Fibroblast of skin of right quadriceps (primary cell): ENCODE measurements at places on chromosomes 1 and 21.

DNA sequence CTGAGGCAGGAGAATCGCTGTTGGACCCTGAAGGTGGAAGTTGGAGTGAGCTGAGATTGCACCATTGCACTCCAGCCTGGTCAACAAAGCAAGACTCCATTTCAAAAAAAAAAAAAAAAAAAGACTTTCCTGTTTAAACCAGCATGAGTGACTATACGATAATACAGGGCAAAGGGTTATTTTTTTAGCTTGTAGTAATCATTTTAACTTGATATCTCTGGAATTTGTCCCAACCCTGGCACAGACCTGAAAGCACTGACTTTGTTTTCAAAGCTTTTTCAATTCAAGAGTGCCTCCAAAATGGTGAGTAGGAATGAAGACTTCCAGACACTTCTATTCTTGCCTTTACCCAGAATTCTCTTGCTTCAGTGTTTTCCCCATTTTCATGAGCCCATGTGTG, 4.4 kb upstream of the TMCO2 start:
- DNase-seq: no peak

- DNase-seq: no peak
Observed at GRCh38 chr1:70819785-70820184, 227.8 kb downstream of the PTGER3 start.

DNA sequence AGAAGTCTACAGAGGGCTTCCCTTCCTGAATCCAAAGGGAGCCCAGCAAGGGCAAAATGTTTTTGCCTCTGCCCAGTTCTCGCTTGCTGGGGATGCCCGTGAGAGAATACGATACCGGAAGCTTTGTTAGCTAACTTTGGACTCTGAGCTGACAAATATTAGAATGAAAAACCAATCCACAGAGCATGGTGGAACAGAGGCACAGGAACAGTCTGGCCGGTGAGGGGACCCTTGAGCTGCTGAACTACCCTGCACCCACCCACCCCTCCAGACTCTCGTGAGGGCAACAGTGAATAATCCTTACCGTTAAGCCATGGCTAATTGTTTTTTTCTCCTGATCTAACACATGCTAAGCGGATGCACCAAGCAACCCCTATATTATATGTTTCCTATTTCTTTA, 76.3 kb upstream of the AKT3 start:
- no peak for DNase-seq

DNA sequence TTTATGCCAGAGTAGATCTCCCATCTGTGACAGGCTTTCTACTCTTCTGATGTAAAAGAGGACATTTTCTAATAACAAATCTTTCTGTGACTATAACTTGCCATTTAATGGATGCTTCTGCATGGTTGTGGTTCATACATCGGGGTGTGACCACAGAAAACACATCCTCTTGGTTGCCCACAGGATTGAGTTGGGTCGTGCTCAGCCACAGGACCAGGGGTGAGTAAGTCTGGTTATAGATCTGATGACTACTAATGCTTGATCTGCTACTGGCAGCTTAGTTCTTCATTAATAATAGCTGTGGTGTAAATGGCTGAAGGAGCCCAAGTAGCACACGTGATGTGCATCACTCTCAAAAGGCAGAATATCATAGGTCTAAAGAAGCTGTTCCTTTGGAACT, 328.2 kb downstream of the RWDD3 start:
- no peak for DNase-seq

DNA sequence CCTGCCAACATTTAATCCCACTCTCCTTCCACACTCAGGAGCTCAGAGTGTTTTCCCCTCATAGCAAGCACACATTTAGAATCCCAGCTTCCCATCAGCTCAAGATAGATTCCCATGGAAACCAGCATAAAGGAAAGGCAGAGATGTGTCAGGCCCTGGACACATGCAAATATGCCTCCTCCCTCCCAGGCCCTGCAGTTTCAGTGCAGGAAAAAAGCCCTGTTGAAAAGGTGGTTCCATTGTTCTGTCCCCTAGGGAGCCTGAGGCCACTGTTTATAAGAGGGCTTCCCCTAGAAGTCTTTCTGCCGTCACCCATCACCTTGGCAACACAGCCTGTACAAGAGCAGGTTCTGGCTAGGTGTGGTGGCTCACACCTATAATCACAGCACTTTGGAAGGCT, 3.6 kb downstream of the CACNA1S start:
- no peak for DNase-seq

GRCh38 chr1:30598571-30599114, 124.7 kb downstream of the MATN1 start:
- no peak for DNase-seq

DNA sequence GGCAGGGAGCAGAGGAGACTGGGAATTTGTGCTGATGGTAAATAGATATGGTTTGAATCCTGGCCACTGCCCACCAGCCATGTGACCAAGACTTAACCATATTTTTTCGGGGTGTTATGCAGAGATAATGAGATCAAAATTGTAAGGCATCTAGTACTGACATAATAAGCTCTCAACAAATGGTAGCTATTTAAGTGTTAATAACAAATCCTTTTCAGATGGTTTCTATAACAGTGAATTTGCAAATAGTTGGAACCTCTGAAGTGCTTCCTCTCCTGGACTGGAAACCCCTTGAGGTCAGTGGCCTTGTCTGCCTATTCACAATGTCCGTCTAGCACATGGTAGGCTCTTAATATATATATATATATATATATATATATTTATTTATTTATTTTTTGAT, 64.7 kb downstream of the MDM4 start:
- DNase-seq: no peak

GRCh38 chr1:226975259-226976250, 35.5 kb downstream of the COQ8A start:
- no peak for DNase-seq

DNA sequence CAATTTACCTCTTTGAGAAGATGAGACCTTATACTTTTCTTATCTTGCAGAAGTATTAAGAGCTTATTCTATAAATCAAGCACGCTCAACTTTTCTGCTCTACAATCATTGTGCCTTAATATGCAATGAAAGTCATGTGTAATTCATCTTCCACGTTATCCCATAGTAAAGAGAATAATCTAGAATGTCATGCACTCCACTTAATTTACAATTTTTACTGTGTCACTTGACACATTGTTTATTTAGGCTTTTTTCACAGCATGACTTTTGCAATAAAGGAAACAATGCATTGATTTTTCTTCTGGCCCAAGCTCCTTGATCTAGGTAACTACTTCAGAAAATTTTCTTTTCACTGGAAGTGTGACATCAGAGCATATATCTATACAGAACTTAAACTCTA, 290.9 kb downstream of the HHIPL2 start:
- DNase-seq: no peak
